ENCODE measurements at places on chromosomes 12 and 14.

- no peak for DNase-seq
Observed at GRCh38 chr12:105018776-105019175, 32.7 kb downstream of the NOPCHAP1 start.

- no peak for DNase-seq
Observed at GRCh38 chr14:38567703-38568102, 311.8 kb upstream of the CLEC14A start.

- DNase-seq = no peak
Observed at GRCh38 chr12:69039911-69040310, 106.9 kb upstream of the CPM start.

DNA sequence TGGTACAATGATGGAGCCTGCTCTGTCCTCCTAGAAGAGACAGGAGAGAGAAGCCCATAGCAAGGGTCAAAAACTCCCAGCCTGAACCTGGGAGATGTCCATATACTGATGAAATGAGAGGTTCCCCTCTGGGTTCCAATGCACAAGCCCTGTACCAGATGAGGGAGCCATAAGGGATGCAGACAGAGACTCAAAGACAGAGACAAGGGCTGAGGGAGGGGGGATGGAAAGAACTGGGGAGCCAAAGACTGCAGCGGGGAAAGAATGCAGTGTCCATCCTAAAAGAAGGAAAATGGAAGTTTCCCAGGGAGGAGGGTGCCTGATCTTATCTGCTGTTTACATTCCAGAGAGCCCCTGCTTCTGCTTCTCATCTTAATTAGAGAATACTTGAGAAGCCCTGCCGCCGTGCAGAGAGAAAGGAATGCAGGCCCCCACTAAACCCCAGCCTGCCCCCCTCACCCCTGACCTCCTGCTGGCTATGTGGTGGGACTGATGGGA is 27.7 kb downstream of the KRT18 start:
- DNase-seq = no peak

DNA sequence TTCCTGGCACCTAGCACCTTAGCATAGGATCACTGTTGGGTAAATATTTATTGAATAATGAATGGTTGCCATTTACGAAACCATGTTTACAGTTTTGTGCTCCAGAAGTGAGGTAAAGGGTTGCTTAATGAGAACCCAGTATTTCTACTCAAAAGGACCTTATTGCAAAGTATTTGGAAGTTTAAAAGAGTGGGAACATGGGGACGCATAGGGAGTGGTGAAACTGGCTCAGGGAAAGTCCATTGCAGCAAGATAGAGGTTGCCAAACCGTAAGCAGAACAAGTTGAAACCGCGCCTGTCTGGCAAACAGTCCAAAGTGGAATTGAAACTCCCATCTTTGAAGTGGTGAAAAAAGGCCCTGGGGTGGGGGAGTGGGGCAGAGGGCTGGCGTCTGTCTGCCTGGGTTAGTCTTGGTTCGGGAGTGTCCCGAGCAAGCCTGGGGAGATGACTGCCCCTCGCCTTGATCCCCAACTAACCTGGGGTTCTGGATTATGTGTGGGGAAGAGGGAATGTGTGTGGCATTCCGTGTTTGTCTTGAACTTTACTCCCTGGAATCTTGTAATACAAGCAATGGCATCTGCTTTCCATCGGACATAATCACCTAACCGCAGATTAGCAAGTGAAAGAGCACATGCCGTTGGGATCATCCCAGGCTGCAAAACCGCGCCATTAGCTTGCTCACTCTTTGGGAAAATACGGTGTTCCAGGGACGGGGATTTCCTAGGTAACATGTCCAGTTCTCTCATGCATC is 7.2 kb downstream of the ALDH2 start:
- peak; percentile 87 for DNase-seq

GRCh38 chr14:96215452-96216244 is 11.0 kb downstream of the BDKRB2 start:
- DNase-seq = no peak

- no peak for DNase-seq
Observed at GRCh38 chr12:125467363-125467762, 402.1 kb downstream of the AACS start.

GRCh38 chr12:4277857-4278256 is 4.3 kb downstream of the CCND2 start:
- no peak for DNase-seq

GRCh38 chr14:96847451-96847850 is 50.3 kb downstream of the VRK1 start:
- DNase-seq = no peak

All from uterus (tissue), 4 donors.